ENCODE measurements at places on chromosomes 3 and 15.

DNA sequence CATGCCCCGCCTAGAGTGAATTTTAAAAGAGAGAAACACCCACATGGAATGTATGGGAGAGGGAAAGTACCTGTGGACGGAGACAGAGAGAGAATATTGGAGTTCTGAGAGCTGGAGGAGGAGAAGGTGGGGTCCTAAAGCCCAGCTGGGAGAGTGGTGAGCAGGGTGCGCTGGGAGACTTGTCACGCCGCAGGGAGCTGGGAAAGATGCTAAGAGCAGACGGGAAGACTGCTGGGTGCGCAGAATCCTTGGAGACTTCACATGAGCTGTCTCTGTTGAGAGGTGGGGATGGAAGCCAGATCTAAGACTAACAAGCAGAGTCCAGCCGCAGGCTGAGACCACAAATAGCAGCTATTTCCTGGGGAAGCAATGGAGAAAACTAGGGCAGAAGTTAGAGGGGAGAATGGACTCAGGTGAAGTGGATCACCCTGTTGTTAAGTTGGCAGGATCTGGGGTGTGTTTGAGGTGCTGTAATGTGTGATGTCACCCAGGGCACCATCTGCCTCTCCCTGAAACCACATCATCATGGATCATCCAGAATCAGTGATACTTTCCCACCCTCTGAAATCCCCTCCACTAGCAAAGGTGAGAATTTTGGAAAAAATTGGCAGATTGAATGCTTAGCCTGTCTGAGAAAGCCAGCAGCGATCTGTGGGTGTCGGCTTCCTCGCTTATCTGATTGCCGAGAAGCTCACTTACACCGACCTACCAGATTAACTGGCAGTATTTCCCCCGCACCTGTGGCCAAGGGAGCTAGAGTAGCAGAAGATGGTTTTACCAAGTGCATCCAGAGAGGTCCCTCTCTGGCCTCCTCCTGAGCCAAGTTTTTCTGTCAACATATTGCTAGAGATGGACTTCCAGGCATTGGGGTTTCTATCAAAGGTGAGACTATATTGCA, 174.8 kb upstream of the BHLHE40 start:
- no peak for DNase-seq

DNA sequence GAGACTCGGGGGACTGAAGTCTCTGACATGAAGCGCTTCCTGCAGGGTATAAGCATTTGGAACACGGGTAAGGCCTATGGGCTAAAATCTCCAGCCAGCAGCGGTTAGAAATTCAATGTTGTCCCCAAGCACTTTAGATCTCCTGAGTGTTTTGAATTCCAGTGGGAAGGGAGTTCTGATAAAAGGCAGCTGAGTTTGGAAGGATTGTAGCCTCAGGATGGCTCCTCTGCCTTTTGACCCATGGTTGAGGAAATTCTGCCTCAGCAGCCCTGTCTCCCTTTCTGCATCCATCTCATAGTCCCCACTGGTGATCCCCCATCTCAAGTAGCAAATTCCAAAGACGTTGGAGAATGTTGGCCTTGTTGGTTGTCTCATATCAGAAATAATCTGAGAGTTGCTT, 24.2 kb upstream of the HACD2 start:
- DNase-seq: no peak

DNA sequence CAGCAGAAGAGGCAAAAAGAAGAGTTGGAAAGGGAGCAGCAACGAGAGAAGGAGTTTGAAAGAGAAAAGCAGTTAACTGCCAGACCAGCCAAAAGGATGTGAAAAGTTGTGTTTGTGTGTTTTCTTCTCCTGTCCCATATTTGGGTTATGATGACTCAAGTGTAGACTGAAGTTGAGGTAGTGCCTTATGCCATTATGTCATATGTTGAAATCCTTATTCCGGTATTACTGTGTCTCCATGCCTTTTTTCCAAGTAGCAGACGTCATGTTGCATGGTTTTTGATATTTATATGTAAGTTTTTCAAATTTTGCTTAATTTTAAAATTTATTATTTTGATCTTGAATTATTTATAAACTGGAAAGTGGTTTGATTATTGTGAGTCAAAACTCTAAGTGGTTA, 19.2 kb downstream of the BLOC1S6 start:
- no peak for DNase-seq

DNA sequence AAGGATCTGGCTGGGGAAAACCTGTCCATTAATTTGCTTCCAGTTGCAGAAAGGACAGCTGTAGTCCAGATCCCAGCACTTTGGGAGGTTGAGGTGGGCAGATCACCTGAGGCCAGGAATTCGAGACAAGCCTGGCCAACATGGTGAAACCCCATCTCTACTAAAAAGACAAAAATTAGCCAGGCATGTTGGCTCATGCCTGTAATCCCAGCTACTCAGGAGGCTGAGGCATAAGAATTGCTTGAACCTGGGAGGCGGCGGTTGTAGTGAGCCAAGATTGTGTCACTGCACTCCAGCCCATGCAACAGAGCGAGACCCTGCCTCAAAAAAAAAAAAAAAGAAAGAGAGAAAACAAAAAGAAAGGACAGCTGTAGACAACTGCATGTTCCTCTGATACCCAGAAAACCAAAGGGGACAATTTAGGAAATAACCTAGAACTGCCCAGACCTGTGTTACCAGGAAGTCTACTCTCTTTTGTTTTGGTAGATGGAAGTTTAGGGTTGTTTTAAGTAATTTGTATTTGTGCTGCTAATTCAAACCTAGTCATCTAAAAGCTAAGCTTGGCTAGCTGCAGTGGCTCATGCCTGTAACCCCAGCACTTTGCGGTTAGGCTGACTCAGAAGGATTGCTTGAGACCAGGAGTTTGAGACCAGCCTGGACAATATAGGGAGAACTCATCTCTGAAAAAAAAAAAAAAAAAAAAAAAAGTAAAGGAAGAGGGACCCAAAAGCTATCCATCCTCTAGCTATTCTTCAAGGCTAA, 22.7 kb downstream of the EXD1 start:
- DNase-seq: no peak

DNA sequence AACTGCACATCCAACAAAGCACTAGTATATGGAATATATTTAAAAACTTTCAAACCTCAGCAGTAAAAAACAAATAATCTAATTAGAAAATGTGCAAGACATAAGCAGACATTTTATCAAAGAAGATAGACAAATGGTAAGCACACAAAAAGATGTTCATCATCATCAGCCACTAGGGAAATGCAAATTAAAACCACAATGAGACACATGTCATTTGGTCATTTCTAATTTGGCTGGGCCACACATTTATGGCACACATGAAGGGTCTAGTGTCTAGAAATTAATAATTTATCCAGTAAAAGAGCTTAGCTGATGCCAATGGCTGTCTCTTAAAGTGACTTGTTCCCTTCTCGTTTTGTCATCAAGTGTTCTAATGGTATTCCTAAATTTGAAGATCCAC, 45.8 kb downstream of the ARHGAP31 start:
- DNase-seq: no peak

DNA sequence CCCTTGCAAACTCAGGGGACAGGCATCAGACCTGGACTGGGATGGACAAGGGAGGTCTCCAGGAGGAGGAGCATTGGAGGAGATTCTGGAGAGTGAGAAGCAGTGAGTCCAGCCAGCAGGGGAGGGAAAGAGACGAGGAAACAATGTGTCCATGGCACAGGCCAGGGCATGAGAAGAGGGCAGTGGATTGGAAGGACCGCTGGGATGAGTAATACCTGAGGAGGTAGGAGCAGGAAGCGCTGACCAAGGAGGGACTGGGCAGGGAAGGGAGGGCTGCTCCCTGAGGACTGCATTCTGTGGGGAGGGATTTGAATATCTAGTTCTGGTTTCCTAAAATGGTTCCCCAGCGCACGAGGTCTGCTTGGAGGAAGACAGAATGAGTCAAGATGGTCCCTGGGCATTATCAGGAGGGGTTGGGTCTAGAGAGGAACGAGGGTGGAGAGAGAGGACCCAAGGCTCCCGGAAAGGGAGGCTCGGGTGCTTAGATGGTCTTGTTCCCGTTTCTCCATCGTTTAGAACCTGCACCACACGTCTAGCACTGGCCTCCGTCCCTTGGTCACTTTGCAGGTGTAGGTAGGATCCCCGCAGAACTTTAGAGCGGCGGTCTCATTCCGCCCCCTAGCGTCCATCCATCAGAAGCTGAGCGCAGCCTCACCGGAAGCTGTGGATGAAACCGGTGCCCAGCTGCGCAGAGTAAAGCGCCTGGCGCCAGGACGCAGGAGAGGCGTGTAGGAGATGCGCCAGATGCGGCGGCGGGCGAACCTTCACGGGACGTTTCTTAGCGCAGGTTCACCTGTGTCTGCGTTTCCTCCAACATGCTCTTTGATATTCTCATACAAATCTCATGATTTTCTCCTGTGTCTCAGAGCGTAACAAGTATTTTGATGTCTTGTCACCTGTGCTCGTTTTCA, 190.7 kb upstream of the NDN start:
- DNase-seq: no peak

- DNase-seq: no peak
Observed at GRCh38 chr15:32792436-32792835, 74.6 kb downstream of the GREM1 start.

GRCh38 chr3:28267984-28268849, 26.8 kb downstream of the CMC1 start:
- no peak for DNase-seq

DNA sequence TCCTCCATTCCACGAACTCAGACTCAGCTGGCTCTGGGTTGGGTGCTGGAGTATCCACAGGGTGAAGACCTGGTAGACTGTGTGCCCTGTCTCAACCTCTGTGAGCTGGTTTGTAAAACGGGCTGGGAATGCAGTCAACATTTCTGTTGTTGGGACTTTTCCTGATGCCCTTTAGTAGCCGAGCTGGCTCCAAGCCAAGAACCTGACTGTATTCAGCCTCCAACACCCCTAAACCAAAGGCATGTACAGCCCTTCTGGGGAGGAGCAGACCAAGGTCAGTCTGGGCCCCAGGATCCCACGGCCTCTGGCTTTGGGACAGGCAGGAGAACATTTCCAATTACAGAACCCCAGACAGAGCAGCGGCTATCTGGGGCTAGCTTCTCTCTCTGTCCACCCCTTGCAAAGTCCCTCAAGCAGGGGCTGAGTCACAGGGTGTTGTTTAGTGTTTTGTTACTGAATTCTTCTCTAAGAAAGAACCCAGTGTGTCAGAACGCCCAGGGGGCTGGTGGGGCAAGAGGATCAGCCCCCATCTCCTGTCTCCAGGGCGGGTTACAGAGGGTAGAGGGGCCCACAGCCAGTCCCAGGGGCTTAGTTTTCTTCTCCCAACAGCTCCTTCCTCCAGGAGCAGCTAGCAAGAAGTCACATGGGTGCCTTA, 56.8 kb upstream of the SLC6A6 start:
- DNase-seq: no peak

GRCh38 chr15:50181969-50182218, at the start of gene SLC27A2:
TSS of gene SLC27A2 (plus strand) at chr15:50182196. CDS start at chr15:50182428, 232 bp downstream.
- DNase-seq: no peak

DNA sequence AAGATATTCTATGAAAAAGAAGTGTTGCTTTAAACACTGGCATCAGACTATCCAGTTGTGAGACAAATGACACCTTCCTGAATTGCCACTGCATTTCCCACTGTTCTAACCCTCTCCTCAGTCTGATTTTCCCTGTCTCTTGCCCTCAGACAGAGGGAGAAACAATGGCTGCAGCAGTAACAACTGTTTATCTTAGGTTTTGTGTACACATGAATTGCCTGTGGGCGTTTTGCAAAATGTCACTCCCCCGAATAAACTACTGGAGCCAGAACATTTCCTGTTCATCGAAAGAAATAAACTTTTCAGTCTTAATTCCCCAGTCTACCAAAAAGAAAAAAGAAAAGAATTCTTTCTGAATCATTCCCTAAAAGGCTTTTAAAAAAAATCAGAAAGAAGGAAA, 155.1 kb downstream of the MAGI1 start:
- DNase-seq: no peak

- DNase-seq: no peak
Observed at GRCh38 chr15:51195459-51195858, 100.8 kb upstream of the TNFAIP8L3 start.

DNA sequence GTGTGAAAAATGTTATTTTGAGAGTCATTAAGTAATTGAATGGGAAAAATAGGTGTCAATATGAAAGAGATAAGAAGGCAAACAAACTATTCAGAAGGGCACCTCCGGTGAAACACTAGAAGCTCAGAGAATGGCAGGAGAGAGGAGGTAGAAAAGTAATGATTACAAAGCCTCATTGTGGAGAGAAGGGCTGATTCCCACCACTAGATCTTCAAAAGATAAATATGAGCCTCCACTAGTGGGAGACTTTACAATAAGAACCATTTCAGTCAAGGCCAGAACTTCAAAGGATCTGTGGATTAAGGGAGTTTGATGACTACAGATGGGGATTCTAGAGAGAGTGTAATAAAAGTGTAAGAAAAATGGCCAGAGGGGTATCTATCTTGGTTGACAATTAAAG, 535.6 kb downstream of the NLGN1 start:
- no peak for DNase-seq

GRCh38 chr15:39539466-39539865, 41.4 kb upstream of the THBS1 start:
- DNase-seq: no peak

DNA sequence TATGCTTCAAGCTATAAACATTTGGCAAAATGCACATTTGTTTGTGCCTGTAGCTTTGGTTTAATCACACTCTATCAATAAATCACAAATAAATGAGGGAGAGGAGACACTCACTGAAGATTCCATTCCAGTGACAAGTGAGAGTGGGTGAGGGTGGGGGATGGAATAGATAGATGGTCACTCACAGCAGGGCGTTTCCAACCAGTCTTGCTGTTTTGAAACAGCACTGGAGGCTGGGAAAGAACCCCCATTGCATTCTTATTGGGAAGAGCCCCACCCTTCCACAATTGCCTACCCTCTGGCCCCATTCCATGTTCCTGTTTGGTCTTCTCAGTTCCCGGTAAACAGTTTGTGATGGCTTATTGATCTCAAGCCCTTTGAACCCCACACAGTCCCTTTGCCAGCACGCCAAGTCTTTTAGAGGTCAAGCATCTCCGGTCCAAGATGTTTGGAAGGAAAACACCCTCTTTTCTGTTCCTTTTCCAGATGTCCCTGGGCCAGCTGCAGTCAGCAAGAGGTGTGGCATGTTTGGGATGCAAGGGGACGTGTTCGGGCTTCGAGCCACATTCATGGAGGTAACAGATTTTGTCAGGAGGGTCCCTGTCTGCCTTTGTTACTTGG, 30.7 kb downstream of the LMCD1 start:
- DNase-seq: peak; percentile 63

All from muscle of back (tissue), 13 donors.